ENCODE measurements at places on chromosomes 6 and 20. TPM values are rescaled to one million over a fixed set of nuclear protein-coding genes. Genes with fewer than 3 reads are reported as not detected.

The SRMS gene
- total RNA-seq = not detected

The C20orf141 gene
- total RNA-seq = not detected

DNA sequence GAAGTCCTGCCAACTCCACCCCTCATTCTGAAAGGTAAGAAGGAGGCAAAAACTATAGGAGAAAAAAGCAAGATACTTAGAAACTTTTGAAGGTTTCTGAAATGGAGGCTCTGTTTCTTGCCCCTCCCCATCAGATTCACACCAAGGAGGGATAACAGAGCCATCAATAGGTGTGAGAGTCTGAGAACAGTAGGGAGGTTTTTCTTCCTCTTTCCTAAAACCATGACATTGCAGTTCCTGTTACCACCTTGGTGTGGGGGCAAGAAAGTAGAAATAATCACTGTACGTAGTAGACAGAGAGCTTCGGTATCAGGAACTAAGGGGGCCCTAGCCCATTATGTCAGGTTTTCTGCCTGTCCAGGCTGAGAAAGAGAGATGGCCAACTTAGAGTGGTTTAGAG is 333.3 kb upstream of the SYNCRIP start:
- no peak for DNase-seq

GRCh38 chr20:36173451-36173933 is 19.0 kb downstream of the EPB41L1 start:
- no peak for DNase-seq

DNA sequence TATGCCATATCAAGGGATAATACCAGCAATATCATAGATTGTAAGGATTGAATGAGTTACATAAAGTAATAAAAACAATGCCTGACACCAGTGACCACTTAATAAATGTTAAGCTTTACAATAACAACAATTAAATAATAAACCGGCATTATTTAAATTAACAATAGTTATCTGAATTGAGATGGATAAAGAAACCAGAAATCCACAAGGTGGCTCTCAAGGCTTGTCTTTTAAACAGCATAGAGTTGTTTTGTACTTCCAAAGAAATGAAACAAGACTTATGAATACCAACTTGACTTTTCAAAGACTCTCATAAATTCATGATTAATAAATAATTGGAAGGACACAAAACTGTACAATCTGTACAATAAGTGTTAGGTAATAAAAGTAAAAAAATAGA is 203.1 kb downstream of the ASCC3 start:
- no peak for DNase-seq

DNA sequence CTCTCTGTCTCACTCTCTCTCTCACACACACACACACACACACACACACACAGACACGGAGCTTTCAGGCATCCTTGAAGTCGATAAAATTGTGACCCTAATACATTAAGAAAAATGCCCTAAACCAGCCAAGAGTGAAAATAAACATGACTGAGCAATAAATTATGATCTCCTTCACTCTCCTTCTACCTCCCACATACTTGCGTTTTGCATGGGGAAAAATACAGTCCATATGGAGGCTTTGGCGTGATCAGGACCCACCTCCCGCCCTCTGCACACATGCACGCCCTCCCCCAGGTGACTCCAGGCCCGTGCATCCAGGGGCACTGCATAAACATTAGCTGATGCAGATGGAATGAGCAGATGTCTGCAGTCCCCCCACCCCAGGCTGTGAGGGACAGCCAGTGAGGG is 114.2 kb upstream of the JARID2 start:
- no peak for DNase-seq

DNA sequence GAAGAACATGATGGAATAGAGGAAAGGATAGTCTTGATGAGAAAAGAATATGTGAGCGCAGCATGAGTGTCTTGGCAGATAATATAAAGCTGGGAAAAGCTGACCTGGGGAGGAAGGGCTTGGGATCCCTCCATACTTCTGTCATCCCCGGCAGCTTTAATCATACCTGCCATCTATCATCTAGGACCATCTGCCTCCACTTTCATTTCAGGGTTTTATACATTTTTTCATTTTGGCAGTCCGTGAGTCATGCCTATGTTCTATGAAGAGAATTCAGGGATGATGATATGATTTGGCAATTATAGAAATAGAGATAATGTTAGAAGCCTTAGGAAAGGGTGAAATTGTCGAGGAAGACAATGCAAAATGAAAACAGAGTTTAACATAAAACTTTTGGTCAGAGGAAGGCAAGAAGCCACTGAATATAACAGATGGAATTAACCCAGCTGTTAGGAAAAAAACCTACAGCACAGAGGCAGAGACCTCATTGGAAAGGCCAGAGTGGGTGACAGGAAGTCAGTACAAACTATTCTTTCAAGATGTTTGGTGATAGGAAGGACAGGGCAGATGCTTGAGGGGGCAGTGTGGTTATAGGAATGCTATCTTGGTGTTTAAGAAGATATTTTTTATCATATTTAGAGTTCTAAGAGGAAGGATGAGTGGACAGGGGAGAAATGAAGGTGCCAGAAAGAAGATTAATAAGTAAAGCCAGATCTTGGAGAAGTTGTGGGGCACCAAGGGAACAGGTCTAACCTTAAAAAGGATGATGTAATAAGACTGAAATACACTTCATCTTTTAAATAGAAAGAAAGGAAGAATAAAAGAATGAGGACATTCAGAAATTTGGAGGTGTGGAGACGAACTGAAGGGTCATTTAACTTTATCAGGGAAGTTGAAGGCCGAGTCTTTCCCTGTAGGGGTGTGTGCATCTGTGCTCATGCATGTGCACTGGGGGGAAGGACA is 37.8 kb downstream of the MARCKS start:
- no peak for DNase-seq

DNA sequence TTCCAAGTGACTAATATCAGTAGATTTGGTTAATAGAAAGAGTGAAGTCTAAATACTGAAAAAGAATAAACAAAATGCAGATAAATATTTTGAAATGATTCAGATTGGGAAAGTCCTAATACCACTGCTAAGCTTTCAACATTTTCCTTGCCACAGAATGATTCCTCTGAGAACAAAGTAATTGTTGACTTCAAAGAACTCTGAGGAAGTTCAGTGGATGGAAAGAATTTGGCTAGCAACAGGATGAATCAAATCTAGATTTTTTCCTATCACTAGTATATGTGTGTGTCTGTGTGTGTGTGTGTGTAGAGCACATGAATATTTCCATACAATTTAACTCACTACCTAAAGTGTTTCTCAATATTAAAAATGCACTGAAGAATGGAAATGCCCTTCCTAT is 107.9 kb upstream of the PREP start:
- no peak for DNase-seq

Measured in mucosa of gallbladder (tissue), 1 donor.